Esophagus muscularis mucosa (tissue), 4 donors: ENCODE measurements at places on chromosomes 11 and 22. TPM values are rescaled to one million over a fixed set of nuclear protein-coding genes. Genes with fewer than 3 reads are reported as not detected.
A peak's percentile ranks its signal among the peaks of the same experiment; 100 is the strongest.

- DNase-seq: peak; percentile 55
Measured at GRCh38 chr22:19287889-19288288, 3.6 kb downstream of the CLTCL1 start.

DDX10 gene
- total RNA-seq: 13.3 TPM

DNA sequence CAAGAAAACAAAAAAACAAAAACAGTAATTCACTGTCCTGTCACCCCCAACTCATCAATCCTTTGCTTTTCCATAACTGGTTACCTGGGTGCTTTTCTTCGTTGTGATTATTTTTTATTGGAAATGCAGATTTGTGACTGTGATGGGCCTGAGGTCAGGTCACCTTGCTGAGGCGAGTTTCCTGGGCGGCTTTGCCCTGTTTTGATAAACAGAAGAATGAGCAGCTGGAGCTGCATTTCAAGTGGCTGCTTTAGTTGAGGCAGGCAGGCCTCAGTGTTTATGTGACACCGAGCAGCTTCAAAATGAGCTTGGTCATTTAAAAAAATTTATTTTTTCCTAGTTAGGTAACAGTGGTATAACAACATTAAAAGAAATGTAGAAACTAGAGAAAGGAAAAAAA is 22.2 kb downstream of the PTPRJ start:
- DNase-seq: no peak

DNA sequence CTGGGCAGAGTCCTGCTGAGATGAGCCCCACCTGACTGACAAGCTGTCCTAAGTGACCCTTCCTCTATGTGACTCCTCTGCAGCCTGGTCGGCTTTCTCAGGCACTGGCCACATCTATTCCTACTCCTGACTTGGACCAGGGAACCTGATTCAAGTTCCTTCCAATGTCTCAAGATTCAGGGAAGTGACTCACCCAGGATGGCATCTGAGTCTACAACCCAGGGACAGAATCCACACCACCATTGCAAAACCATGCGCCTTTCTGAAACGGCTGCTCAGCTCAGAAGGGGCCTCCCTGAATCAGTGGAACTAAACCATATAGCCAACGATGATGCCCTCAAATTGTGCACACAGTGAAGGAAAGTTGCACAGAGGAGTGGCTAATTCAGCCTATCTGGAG is 63.9 kb upstream of the CSNK2A3 start:
- no peak for DNase-seq

- DNase-seq: no peak
Measured at GRCh38 chr11:848380-848931, 5.8 kb downstream of the TSPAN4 start.

DNA sequence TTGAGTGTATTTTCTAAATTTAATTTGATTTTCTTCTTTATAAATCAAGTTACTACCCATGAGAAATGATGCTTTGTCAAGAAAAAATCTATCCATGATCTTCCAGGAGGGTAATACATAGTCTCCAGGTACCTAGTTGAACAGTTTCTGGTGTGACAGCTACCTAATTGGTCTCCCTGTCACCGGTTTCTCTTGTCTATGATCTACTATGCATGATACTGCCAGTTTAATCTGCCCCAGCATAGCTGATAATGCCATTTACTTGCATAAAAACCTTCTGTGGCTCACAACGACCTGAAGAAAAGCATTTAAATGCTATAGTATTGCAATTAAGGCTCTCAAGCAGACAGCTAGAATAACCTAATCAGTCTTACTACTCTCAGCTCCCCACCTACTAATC is 349.5 kb downstream of the DLG2 start:
- no peak for DNase-seq

DNA sequence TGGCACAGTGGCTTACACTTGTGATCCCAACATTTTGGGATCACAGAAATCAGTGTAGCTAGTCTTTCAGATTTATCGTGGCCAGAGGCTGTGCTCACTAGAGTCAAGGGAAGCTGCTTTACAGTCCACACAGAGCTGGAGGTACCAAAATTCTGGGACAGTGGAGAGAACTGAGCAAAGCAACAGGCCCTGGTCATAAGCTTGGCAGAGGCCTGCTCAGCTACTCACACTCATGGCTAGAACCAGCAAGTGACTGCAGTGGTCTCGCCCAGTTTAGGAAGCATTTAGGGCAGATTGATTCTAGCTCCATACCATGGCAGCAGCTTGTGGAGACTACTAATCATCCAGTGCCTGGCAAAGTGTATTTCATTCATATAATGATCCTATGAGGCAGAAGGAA is 8.8 kb downstream of the TMEM216 start:
- DNase-seq: no peak

- DNase-seq: no peak
Measured at GRCh38 chr11:116505298-116506262, 267.2 kb downstream of the BUD13 start.
